Stimulated activated naive CD8-positive, alpha-beta T cell treated with anti-CD3 and anti-CD28 coated beads, Interleukin-15, Interleukin-2, amounts not matched to agents 100 U/mL and 50 U/mL, for 24 hours (primary cell): ENCODE measurements at places on chromosomes 6 and 20.

GRCh38 chr6:168968228-168968627 is 285.4 kb downstream of the THBS2 start:
- DNase-seq = no peak

DNA sequence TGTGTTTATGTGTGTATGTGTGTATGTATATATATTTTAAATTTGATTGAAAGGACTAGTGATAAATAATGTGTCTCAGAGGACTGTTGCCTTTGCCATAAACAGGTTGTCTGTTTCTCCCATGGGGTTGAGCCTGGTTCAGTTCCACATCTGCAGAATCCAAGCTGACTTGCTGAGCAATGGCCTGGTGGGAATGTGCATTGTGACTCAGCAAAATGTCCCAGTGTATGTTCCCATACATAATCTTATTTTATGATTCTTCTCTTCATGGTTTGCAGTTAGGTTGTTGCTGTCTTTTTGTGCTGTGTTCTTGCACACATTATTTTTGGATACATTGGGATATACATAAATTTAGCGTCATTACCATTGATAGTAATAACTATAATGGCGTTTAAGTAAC is 115.6 kb upstream of the SLC24A3 start:
- DNase-seq = no peak

DNA sequence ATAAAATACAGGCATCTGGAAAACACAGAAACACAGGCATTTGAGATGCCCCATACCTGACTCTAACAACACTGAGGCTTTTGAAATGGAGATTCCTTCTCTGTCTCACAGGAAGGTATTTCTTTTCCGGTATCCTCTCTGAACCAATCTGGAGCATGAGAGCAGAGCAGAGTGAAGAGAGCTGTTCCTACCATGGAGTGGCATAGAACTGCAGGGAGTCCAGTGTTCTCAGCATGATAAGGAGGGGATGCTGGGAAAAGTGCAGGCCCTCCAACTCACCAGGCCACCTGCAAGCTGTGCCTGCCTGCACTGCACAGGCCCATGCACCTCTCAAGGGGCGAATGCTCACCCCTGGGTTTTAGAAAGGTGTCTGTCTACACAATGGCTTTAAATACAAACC is 89.2 kb downstream of the FOXA2 start:
- no peak for DNase-seq

- DNase-seq = no peak
Measured at GRCh38 chr6:3797231-3798054, 45.9 kb upstream of the PXDC1 start.

- no peak for DNase-seq
Measured at GRCh38 chr20:45174434-45175364, at the start of gene PI3. TSS of gene PI3 (plus strand) at chr20:45174902. CDS start at chr20:45174923, 21 bp downstream.

DNA sequence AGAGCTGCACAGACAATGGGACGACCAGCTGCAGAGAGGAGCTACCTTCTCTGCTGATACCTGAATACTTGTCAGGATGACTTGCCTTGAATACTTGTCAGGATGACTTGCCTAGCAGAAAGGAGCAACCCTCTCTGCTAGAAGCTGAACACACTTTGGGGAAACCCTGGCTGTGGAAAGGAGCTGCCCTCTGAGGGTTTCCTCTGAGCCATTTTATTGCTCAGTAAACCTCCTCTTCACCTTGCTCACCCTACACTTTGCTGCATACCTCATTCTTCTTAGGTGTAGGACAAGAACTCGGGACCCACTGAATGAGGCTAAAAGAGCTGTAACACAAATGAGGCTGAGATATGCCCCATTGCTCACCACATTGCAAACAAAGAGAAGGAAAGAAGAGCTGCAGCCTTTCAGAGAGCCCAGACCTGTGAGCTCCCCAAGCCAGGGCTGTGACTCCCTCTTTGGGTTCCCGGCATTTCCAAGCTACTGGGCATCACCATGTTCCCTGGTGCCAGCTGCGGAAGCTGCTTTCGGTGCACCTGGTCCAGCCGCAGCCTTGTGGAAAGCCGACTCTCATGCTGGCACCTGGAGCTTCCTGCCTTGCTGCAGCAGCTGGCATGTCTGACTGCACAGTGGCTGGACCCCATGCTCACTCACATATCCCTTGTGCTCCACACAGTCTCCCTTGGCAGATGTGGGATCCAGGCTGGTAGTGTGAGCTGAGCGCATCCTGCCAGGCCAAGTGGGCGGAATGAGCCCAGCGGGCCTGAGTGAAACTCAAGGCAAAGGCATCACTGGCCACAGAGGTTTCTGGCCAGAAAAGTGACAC is 106.7 kb upstream of the AHI1 start:
- no peak for DNase-seq

DNA sequence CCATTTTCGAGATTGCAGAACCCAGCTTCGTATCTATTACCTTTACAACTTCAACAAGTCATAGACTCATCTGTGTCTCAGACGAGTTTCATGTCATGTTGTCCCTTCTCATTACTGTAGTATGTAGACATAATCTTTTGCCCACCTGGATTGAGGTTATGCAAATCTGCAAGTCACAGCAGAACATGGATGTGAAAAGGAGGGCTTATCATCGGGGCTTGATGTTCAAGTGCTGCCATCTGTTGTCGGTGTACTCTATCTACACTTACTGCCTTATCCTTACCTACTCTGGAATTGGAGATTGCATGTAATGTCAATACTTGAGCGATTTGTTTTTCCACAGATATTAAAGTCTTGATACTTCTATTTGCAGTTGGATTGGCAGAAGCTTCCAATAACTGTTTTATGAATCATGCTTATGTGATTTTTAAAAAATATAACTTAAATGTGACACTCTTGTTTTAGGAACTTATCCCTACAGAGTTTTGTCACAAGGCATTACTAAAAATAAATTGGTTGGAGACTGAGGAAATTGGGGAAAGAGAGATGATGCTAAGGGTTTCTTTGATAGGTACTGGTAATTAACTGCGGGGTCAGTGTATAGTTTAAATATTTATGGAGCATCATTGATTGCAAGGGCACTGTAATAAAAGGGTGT is 3.0 kb upstream of the GOPC start:
- peak; percentile 40 for DNase-seq

- peak; percentile 0 for DNase-seq
Measured at GRCh38 chr6:89948876-89949275, 54.6 kb downstream of the GJA10 start.

GRCh38 chr6:163706500-163707087 is 292.1 kb downstream of the QKI start:
- DNase-seq = no peak

DNA sequence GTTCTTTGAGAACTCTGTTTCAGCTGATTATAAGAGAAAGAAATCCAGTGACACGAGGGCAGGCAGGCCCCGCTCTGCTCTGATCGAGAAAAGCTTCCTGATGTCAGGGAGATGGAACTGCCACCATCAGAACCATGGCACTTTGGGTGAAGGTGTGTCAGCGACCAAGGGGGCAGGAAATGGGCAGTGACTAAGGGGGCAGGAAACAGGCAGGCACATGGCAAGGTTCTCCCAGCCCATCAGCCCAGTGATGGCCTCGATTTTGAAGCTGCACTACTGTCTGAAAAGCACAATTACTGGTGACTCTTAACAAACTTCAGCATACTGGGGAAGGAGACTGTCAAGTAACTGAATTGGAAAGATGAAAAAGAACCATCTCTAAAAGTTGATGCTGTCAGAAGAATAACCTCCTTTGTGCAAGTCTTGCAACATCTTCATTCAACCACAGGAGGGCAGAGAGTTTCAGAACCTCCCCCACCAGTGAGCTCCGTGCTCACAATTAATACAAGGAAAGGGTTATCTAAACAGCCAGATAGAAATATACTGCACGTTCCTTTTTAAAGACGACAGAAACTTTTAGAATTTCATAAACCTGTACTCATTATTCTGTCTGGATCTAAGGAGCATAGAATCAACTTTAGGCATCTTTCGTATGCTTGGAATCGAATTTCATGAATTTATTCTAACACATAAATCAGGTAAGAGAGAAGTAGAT is 39.1 kb downstream of the TMX4 start:
- peak; percentile 8 for DNase-seq
